PC-3 (cell line): ENCODE measurements at places on chromosomes 1 and 21. TPM values are rescaled to one million over a fixed set of nuclear protein-coding genes. Genes with fewer than 3 reads are reported as not detected.

The C1orf210 gene
- total RNA-seq, result 10.4 and 17.8 TPM in 2 replicates

- no peak for DNase-seq
These were observed 452.6 kb upstream of the NR5A2 start for GRCh38 chr1:199574950-199575349.

The PRAMEF8 gene
- not detected in 2 replicates for total RNA-seq

GRCh38 chr1:42926235-42926878 is 32.3 kb downstream of the SLC2A1 start:
- DNase-seq, result no peak

DNA sequence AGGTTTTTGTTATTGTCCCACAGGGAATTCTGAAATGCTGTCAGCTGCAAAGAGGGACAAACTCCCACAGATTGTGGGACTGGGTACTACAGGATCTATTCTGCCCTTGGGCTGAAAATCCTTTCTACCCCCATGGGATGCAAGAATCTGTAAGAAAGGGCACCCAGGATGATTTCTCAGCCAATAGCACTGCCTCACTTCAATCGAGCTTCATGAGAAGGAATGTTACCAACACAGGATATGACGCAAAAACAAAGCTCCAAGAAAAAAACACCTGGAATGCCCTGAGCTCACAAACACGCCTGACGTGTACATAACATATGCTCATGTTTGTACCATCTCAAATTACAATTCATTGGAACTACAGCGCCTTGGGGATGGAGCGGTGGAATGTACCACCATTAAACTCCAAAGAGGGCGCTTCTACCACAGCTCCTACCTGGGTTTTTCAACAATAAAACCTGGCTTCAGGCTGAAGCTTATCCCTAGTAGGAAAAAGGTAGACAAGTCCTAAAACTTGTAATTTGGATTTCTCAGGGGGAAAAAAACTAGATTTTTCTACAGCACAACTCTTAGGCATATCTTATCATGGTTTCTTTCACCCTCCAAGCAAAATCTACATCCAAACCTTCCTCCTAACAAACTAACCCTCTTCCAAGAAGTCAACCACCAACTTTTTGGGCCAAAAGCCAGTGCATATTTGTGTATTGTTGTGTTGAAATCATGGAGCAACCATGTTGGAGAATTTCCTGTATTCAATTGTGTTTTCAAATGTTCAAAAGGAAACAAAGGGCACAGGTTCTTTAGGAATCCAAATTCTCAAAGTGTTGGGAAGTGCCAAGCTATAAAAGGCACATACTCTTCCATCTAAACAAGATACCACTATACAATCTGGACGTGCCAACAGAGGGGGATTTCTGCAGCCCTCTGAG is 78.9 kb downstream of the TGFBR3 start:
- peak; percentile 30 for DNase-seq

DNA sequence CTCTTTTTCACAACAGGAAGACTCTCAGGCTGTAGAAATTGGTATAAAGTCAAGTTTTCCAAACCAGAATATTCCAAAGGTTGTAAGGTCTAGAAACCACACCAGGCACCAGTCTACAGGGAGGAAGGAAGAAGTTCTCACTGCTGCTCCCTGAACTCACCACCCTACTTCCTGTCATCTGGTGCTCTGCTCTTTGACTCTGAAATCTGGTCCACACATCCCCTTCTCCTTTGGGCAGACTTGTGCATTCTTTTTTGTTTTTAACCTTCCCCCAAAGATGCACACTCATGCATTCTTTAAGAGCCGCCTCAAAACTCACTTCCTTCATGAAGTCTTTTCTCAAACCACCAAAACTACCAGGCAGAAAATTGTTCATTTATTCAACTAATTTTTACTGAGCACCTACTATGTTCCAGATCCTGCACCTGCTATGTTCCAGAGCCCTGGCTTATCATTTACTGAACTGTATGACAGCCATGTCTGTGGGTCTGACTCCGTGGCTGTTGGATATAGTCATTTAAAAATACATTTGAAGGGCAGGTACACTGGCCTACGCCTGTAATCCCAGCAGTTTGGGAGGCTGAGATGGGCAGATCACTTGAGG is 30.1 kb upstream of the EPS15 start:
- DNase-seq, result no peak

The SLX9 gene
- 80.1 and 94.9 TPM in 2 replicates for total RNA-seq

The PTPN22 gene
- 0.04 and 0.17 TPM in 2 replicates for total RNA-seq

The CLSTN1 gene
- 98.3 and 117 TPM in 2 replicates for total RNA-seq

- DNase-seq, result peak; percentile 57
These were observed 60.3 kb downstream of the UBE2T start for GRCh38 chr1:202281316-202282024.

The NIBAN1 gene
- 6.9 and 8.2 TPM in 2 replicates for total RNA-seq

The USH2A gene
- not detected in 2 replicates for total RNA-seq

The GBP5 gene
- total RNA-seq, result not detected in 2 replicates
